ENCODE measurements at places on chromosomes 1 and 21.

GRCh38 chr1:941588-942383, 17.3 kb downstream of the NOC2L start:
- no peak for DNase-seq

GRCh38 chr1:25617625-25618432, 1.2 kb downstream of the MAN1C1 start:
- no peak for DNase-seq

GRCh38 chr1:246728311-246728710, 4.1 kb downstream of the SCCPDH start:
- DNase-seq = no peak

DNA sequence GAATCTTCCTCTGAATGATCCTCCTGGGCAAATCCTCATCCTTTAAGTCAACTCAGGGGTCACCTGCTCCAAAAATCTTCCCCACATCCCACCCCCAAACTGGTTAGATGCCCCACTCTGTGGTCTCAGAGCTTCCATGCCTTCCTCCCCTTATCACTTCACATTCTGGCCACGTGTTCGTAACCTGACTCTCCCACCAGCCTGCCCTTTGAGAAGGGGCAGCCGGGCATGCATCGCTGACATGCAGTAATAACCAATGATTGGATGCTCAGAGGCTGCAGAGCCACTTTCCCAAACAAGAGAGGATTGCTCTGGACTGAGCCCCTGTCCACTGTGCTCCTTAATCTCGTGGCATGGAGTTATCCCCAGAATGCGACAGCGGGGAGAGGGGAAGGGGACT, 7.0 kb downstream of the LELP1 start:
- no peak for DNase-seq

GRCh38 chr1:2544875-2545640, 11.1 kb upstream of the TNFRSF14 start:
- DNase-seq = no peak

DNA sequence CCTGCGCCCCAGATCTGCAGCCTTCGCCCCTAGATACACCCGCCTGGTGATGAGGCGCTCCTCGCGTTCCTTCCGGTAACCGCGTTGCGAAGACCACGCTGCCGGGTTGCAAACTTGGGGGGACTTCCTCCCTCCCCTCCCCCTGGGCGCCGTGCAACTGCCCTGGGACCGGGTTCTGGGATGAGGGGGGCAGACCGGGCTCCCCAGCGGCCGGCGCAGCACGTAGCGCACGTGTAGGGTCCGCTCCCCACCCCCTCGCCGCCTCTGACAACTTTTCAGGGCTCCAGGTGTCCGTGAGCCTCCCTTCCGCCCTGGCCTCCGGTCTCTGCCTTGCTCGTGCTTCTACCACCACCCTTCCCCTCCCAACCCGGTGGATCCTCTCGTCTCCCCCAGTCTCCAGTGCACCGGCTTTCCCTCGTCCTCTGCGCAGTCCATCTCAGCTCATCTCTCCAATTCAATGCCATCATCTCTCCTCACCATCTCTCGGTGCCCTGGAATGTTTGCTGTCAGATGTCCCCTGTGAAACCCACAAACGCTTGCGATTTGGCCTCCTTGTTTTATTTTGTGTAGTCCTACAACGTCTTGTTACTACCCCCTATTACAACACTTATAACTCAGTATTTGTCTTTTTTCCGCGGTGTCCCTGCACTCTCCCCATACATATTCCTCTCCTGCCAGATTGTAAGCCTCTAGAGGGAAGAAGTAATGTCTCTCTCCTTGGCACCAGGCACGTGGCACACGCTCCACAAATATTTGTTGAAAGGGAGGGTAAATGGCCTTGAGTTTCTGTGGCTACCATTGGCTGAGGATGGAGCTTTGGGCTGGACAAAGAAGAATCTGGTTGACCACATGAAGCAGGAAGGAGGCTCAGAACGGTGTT, 782 bp downstream of the PCAT6 start:
- DNase-seq = no peak

GRCh38 chr21:31606081-31606874, 53.2 kb upstream of the SOD1 start:
- DNase-seq = no peak

GRCh38 chr1:59236721-59237545, 60.0 kb upstream of the FGGY start:
- DNase-seq = no peak

GRCh38 chr1:163924041-163924440, 602.3 kb downstream of the NUF2 start:
- no peak for DNase-seq

DNA sequence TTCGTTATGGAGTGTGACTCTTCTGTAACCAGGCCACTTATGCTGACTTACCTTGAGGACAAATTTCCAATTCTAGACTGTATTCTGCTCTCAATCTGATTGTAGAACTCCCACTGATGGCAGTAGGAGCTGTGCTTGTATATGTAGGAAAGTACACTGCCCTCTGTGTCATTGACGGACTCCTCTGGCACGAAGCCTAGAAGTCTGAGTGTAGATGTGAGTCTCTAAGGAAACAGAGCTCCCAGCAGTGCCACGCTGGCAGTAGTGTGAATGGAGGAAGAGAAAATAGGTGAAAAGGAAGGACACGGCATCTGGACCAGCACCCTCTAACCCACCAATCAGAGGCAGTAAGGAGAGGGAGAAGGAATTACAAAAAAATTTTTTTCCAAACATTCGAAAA, 130.4 kb upstream of the ADGRL2 start:
- DNase-seq = no peak

DNA sequence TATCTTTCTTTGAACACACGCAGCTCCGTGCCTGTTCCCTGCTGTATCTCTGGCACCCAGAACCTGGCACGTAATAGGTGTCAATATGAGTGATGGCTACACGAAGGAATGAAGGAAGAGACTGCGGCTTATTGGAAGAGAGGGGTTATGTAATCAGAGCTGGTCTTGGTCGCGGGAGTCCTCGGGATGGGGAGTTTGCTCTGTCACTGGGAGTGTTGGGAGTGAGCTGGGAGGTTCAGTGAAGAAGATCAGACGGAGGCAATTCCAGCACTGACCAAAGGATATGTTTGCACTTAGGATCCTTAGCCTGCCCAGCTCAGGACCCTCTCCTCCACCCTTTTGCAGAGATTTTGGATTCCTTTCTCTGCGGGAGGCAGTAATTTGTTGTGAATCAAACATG, 709.1 kb downstream of the PTPRU start:
- DNase-seq = no peak

- DNase-seq = no peak
Observed at GRCh38 chr1:53716150-53716549, 22.8 kb downstream of the GLIS1 start.

GRCh38 chr1:92990828-92991227, 29.6 kb upstream of the DIPK1A start:
- no peak for DNase-seq
